Activated CD8-positive, alpha-beta T cell treated with anti-CD3 and anti-CD28 coated beads for 36 hours (primary cell): ENCODE measurements at places on chromosomes 3 and 15. TPM values are rescaled to one million over a fixed set of nuclear protein-coding genes. Genes with fewer than 3 reads are reported as not detected.

DNA sequence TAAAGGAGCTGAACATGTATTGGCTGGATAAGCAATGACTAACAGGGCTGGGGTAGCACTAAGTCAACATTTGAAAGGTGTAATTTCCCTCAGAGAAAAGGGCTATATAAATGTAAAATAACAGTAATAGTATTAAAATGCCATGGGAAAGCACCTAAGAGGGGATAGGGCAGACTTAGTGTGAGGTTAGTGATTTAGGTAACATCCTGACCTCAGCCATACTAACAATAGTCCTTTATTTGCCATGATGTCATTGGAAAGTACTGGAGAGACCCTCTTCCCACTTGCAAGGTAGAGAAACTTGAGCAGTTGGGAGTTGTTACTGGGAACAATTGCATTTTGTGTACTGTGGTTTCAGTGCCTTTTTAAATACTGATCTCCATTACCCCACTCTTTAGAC is 103.4 kb downstream of the LSAMP start:
- no peaks in the 10 kb centered on the region for H3K27me3 ChIP-seq
- H3K27ac ChIP-seq, result no peak overlapping the region
- no peaks in the 10 kb centered on the region for H3K4me1 ChIP-seq

DNA sequence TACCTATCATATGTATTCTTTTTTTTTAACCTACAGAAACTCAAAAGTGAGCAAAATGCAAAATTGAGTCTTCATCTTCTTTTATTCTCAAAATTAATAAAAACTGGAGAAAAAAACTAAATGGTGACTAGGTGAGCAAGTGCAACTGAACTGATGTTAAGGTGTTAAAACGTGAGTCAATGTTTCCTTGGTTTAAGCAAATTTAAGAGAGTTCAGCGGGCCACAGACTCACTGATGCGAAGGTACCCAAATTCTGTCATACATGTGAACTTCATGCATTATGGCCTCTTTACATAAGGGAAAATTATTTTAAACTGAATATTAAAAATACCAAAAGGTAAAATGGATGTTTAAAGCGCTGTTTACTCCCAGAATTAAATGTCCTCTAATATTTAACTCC is 206.6 kb downstream of the FOXP1 start:
- H3K4me1 ChIP-seq, result peaks cover 82% of the 10 kb centered on the region
- H3K27me3 ChIP-seq, result no peaks in the 10 kb centered on the region
- DNase-seq, result peak; percentile 67

GRCh38 chr3:73255609-73256029 is 194.2 kb downstream of the EBLN2 start:
- no peaks in the 10 kb centered on the region for H3K36me3 ChIP-seq
- H3K4me3 ChIP-seq, result no peak overlapping the region
- no peaks in the 10 kb centered on the region for H3K4me1 ChIP-seq
- DNase-seq, result no peak
- no peak overlapping the region for H3K27ac ChIP-seq

DNA sequence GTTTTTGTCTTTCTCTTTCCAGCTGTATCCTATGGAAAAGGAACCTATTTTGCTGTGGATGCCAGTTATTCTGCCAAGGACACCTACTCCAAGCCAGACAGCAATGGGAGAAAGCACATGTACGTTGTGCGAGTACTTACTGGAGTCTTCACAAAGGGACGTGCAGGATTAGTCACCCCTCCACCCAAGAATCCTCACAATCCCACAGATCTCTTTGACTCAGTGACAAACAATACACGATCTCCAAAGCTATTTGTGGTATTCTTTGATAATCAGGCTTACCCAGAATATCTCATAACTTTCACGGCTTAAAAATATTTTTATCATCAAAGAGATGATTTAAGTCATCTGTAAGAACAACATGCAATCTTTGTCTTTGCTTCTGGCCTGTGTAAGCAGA is 44.9 kb upstream of the PARP14 start:
- no peaks in the 10 kb centered on the region for H3K27me3 ChIP-seq
- DNase-seq, result no peak
- H3K4me1 ChIP-seq, result no peaks in the 10 kb centered on the region
- no peak overlapping the region for H3K27ac ChIP-seq

DNA sequence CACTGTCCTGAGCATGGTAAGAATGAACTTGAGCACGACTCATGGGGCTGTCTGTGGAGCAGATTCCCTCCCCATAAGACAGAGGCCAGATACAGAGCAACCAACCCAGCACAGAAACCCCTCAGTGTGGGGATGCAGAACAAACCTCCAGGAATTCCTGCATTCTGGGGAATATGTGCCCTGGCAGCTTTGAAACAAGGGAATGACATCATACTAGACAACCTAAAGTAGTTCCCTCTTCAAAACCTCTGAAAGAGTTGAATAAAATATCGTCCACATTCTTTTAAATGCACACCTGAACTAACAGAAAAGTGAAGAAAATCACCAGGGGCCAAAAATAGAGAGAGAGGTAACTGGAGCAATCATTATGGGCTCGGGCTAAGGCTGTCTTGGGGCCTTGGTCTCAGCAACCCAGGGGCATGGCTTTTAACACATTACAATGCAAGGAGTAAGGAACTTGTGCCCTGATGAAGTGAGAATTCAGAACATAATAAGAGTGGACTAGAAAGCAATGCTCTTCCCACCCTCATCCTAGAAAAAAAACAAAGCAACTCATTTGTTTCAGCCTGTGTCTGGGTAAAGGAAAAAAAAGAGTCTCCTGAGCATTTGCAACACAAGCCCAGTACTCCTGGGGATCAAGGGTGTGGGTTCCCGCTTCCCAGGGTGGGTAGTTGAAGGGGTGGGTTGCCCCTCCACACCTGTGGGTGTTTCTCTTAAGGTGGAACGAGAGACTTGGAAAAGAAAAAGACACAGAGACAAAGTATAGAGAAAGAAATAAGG is 43.9 kb downstream of the ADIPOQ start:
- no peak overlapping the region for H3K4me3 ChIP-seq
- H3K4me1 ChIP-seq, result peaks cover 34% of the 10 kb centered on the region
- H3K27ac ChIP-seq, result no peak overlapping the region

DNA sequence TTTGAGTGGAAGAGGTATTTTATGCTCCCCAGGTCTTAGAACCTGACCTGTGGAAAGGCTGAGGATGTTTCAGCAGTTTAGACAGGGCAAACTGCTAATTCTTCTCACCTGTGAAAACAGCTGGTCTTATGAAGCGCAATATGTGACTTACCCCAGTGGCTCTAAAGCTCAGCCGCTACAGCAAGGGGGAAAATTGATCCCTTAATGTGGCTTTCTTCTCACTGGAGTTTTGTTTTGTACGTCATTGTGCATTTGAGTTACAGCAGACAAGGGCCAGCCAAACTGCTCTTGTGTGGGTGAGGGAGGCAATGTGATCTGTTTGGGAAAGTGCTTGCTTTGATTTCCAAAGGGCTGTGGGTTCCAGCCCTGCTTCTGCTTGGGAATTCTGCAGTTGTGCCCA is 293.4 kb upstream of the LRRFIP2 start:
- no peak overlapping the region for H3K27ac ChIP-seq
- H3K27me3 ChIP-seq, result peaks cover 14% of the 10 kb centered on the region
- no peak overlapping the region for H3K4me3 ChIP-seq

DNA sequence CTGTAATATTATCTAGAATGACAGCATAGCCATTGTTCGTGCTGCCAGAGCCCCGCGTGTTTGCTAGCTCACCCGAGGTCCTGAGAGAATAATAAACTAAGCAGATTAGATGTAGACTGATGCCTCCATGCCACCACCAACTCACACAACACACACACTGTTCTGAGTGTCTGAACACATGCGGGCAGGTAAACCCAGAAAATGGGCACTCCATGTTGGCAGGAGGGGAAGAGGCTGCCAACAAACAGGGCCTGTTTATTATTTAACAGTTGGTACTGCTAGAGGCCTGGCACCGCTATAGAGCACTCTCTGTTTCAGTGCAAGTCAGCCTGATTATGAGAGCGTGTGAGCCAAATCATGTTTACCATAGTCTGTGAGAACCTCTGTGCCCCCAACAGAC is 299.0 kb downstream of the ZBTB20 start:
- DNase-seq, result no peak
- H3K4me3 ChIP-seq, result no peak overlapping the region
- peaks cover under 1% of the 10 kb centered on the region for H3K36me3 ChIP-seq
- H3K27me3 ChIP-seq, result no peaks in the 10 kb centered on the region
- no peak overlapping the region for H3K27ac ChIP-seq
- no peaks in the 10 kb centered on the region for H3K4me1 ChIP-seq

GRCh38 chr15:76298986-76299385 is 12.3 kb downstream of the ETFA start:
- peaks cover 18% of the 10 kb centered on the region for H3K4me1 ChIP-seq
- no peak overlapping the region for H3K27ac ChIP-seq
- H3K27me3 ChIP-seq, result no peaks in the 10 kb centered on the region
- DNase-seq, result no peak

GRCh38 chr3:167866331-167866730 is 130.8 kb downstream of the SERPINI1 start:
- H3K27ac ChIP-seq, result no peak overlapping the region
- no peaks in the 10 kb centered on the region for H3K36me3 ChIP-seq
- DNase-seq, result no peak

Gene GRAMD1C
- total RNA-seq, result 0.61 TPM

Gene GOLGA6A
- total RNA-seq, result not detected

Gene ST8SIA2
- total RNA-seq, result not detected

Gene DUOXA2
- not detected for total RNA-seq
